ENCODE measurements at places on chromosomes 4 and X. TPM values are rescaled to one million over a fixed set of nuclear protein-coding genes. Genes with fewer than 3 reads are reported as not detected.

- DNase-seq, result no peak
These were observed 235.4 kb downstream of the MGST2 start for GRCh38 chr4:139900964-139901376.

DNA sequence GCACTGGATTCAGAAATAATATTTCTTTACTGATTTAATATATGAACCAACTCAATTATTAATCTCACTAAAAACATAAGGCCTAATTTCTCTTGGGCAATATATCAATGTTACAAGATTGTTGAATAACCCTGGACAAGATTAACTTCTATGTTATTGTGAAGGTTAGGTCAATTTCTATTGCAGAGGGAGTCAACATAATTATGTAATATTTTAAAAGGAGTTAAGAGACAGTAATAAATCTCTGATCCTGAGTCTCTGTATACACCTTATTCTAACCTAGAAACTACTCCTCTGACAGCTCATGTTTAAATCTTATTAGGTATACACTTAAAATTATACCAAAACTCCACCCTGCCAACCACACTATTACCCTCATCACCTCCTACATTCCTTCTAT, 15.1 kb upstream of the GPRIN3 start:
- no peak for DNase-seq

DNA sequence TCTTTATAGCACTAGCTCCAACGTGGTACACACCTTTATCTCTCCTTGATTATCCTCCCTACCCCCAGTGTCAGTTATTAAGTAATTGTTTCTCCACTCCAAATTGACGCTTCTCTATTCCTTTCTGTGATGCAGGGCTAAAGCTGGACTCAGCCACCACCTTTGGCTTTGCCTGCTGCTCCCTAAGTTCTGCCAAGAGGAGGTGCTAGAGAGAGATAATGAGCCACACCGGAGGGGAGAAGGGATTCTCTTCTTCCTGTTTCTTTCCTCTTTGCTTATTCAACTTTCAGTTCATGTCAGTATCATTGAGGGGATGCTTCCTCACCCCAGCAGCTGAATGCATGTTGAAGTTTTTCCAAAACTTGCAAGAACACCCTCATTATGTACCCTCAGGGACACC, 176.5 kb downstream of the GBA3 start:
- DNase-seq, result no peak

GRCh38 chrX:43706786-43707370, 50.8 kb downstream of the MAOA start:
- no peak for DNase-seq

DNA sequence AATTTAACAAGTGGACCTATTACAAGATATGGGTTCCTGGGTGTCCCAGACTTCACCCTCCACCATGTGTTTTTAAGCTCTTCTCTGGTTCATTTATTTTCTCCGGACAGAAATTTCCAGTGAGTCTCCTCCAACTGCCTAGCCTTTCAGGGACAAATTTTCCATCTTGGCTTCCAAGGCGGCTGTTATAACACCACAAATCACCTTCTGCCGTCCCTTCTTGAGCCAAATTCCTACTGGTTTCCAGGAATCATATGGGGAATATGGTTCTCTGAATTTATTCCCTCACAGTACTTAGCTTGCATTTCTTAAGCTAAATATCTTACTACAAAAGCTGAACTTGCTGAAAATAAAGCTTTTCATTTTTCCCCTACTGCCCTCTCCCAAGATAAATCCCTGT, 18.8 kb downstream of the NEXMIF start:
- DNase-seq, result no peak

DNA sequence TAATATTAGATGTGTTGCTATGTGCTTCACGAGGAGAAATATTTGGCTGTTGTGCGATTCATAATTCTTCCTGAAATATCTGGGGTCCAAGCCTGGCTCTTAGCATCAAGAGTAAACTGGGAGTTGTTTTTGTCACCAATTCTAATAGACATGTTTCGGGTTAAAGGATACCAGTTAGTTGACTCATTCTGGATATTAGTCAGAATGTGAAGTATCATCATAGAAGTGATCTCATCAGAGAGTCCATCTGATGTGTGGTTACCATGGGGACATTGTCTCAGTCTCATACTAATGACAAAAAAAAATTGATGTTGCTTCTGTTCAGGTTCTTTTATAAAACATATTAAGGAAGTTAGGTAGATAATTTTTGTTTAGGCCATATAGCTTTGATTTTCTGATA, 57.2 kb upstream of the MTMR1 start:
- DNase-seq, result no peak

DNA sequence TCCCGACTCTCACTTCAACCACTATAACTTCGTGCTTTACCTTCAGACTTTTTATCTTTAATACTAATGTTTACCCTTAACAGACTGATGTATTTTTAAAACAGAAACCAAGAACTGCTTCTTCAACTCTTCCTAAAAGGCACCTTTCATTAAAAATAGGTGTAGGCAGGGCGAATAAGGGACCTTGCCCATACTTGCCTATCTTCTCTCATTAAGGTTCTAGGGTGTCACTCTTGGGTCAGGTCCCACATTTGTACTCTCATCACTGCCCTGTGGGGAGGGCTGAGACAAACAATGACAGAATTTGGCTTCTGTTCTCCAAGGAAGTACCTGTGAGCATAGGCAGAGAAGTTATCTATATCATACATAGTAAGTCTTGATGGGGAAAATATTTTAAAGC, 69.7 kb downstream of the ANKRD50 start:
- DNase-seq, result no peak

DNA sequence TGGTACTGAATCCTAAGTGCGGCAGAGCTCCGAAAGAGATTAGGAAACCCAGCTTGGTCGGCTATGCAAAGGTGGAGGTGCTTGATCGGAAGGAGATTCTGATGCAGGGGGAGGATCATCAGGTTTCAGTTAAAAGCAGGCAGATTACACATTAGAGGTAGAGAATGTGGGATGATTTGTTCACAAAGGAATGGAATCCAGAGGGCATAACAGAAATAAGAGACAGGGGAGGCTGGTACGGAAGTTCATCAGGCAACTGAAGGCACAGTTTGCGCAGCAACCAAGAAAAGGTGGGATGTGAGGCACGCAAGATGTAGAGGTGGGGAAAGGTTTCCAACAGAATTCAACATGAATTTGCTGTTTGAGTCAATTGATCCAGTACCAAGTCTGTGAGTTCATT, 424 bp upstream of the ZNF330 start:
- DNase-seq, result no peak

DNA sequence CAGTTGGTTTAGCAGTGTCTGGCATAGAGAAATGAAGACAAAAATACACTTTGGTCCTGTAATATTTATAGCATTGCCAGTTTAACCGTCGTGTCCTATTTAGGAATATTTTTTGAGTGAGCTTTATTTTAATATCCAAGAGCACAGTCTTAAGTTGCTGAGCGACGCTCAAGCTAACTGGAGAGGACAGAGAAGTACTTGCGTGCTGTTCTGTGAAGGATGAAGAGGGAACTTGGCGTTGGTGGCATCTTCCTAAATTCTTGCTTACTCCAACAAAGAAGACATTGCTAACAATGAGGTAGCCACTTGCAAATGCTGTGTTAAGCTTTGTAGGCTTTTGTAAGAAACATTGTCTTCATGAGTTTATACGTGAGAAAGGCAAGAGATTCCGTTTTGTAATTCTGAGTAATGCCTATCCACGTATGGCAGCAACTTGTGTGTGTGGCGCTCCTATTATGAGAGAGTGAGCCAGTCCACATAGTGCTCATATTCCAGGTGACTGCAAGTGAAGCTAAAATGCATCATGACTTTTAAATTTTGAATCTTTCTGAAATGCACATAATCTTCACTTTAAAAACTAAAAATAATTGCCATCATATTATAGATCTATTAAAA, 50.6 kb downstream of the SYNPO2 start:
- no peak for DNase-seq

GRCh38 chr4:53461244-53461643, 83.8 kb downstream of the FIP1L1 start:
- DNase-seq, result no peak

The CSTF2 gene
- 86.0 TPM for total RNA-seq

The NOX1 gene
- total RNA-seq, result not detected

The PDGFRA gene
- total RNA-seq, result not detected

Measured in natural killer cell treated with Interleukin-12 subunit alpha and Interleukin-12 subunit beta and Interleukin-15 and Interleukin-18, amount 100 ng/mL, for 72 hours (primary cell).